ENCODE measurements at places on chromosomes 12 and 14.

- no peak for DNase-seq
Measured at GRCh38 chr12:108793756-108794441, 62.6 kb upstream of the CORO1C start.

DNA sequence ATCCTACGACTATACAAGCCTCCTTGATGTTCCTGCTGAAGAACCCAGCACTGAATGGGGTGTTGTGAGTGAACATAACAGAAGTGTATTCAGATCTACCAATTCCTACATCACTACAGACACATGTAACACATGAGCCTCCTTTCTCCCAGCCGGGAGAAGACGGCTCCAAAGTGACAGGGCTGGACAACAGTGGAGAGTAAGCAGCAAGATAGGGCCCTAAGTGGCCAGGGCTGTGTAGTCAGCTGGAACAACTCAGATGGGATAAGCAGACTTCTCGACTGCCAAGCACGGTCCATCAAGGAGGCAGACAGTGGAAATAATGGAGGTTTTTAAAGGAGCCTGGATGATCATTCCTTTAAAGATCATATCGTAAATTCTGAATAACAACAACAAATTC, 73.5 kb downstream of the TTC7B start:
- no peak for DNase-seq

DNA sequence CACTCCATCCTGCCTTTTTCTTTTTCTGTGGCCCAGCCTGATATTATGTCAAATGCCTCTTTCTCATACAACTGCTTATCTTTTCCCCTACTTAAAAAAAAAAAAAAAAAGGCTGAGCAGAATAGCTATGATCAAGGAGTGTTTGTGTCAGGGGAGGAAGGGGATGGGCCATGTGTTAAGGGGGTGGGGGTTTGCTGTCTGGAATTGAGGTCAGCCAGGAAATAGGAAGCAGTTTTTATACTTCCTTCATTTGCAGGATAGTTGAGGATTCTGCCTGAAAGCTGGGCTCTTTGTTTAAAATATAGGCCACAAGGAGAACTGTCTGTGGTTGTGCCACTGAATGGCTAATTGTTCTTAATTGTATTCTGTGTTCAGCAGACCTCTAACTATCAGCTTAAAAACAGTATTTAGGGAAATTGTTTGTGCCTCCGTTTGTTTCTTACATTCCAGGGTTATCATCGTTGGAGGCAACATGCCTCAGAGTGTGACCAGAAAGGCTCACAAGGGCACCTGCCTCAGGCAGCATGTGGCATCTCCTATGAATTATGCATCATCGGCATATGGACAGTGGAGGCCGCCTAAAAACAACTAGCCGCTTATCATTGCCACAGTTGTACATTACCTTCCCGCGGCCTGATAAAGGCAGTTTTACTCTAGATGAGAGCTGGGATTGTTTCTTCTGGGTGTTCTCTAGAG, 96.0 kb downstream of the SRGAP1 start:
- no peak for DNase-seq

- no peak for DNase-seq
Measured at GRCh38 chr14:64493455-64493854, 10.2 kb downstream of the ZBTB25 start.

DNA sequence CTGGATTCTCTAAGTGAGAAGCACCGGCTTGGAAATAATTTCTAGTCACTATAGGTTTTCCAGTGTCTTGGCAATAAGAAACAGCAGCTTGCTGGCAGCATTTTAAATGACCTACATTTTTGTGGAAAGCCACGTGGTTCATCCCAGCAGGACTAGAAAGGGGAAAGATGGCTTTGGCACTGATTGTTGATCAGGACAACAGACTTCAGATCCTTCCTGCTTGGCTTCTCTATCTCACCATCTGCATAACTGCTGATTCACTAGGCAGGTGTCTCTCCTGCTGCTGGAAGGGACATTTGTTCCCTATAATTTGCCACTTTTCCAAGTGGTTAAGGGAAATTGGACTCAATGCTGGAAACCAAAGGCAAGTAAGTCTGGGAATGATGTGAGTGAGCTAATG, 131.0 kb downstream of the TTC8 start:
- no peak for DNase-seq

- DNase-seq: no peak
Measured at GRCh38 chr12:10661338-10661737, 12.5 kb downstream of the STYK1 start.

- DNase-seq: no peak
Measured at GRCh38 chr12:10771132-10771733, 31.2 kb downstream of the TAS2R7 start.

DNA sequence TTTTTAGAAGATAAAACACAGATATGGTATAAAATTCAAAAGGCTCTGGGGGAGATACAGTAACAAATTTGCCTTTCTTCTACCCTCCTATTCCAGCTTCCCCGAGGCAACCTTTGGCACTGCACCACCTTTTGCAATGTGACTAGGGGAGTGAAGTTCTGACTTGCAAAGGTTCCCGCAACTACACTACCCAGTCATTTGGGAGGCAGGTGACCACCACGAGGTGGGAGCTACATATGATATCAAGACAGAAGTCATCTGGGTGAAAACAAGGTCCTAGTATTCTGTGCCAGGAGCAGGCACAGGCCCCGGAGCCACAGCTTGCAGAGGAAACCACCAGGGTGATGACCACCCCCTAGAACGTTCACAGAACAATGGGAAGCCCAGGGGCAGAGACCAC, 141.5 kb downstream of the TTC7B start:
- DNase-seq: no peak

GRCh38 chr12:12034344-12034743, 36.4 kb upstream of the BCL2L14 start:
- DNase-seq: no peak

- no peak for DNase-seq
Measured at GRCh38 chr12:101939306-101939705, 61.9 kb downstream of the DRAM1 start.

- no peak for DNase-seq
Measured at GRCh38 chr12:28517101-28517500, 326.8 kb downstream of the CCDC91 start.

DNA sequence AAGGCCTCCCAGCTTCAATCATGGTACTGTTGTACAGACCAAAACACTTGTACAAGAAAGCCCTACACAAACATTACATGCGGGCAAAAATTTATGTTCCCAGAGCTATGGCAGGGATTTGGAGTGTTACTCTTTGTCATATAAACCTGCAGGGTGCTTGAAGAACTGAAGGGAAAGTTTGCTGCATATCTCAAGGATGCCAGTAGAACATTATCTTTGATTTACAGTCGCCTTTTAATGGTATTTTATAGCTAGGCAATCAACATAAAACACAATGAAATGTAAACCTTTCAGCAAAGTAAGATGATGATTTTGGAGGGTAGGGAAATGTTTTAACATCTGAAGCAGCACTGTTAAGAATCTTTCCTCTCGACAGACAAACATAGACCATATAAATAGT, 305.6 kb downstream of the KCNH5 start:
- DNase-seq: no peak

GRCh38 chr12:95336387-95337067, 118.9 kb downstream of the VEZT start:
- DNase-seq: peak; percentile 33

DNA sequence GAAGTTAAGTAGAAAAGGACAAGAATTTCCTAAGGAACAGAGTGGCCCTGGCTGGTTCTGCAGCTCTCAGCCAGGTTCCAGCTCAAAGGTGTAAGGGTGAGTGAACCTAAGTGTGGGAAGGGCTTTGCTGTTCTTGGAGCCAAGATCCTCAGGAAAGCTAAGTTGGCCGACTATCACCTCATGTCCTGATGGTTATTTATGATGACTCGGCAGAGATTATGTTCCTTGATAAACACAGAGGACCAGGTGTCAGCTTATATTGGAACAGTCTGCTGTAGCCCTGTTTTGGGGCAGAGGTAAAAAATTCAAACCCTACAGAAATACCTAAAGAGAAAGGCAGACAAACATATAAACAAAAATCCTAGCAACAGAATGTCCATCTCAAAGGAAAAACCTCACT, 128.5 kb downstream of the TBX3 start:
- DNase-seq: no peak

- peak; percentile 5 for DNase-seq
Measured at GRCh38 chr12:76020731-76021672, 10.6 kb downstream of the PHLDA1 start.
